HepG2 (cell line): ENCODE measurements at places on chromosomes 3 and 15. TPM values are rescaled to one million over a fixed set of nuclear protein-coding genes. Genes with fewer than 3 reads are reported as not detected.

GRCh38 chr3:52068730-52069129 is 12.4 kb upstream of the DUSP7 start:
- peak; percentile 25 for DNase-seq

DNA sequence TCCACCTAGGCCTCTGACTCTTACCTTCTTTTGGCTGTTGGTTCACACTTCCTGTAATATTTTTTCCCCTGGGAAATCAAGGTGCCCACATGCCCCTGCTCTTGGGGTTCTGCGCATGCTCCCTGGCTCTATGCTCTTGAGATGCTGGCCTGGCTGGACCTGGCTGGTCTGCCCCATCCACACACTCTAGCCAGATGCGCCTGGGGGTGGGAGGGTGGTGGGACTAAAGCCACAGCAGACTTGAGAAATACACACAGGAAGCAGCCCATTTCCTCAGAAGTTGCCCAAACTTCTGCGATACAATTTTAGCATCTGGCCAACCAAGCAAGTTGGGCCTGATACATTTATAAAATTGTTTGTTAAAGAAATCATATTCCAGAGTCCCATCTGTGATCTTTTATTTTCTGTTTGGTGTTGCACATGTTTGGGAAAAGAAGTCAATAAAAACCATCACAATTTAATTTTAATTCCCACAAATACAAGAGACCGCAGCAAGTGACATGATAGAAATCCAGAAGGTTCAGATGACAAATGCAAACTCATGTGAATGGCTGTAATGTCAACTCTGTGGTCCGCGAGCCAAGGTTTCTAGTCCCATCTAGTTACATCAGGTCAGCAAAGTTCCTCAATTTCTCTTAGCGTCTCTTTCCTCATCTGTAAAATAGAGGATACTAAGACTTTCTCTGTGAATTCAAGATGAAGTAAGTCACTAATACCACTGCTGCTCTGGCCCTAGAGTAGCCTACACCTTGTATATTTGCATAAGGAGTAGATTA is 55.9 kb upstream of the MEF2A start:
- DNase-seq = no peak

DNA sequence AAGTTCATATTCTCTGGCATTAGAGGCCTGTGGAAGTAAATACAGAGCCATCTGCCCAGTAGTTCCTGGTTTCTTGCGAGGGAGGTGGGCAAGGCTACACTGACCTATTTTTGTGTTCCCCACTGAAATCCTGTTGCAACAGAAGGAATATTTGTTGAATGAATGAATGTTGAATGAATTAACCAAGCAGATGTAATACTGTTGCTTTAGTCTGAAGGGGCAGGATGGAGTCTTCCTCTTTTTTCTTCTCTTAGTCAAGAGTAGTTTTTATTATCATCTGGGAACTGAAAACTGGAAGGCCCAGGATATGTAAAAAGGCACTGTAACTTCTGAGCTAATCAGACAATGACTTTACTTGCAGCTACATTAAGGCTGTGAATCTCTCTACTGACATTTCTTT is 17.1 kb downstream of the BLOC1S6 start:
- DNase-seq = no peak

- no peak for DNase-seq
Observed at GRCh38 chr15:89910891-89911626, 1.7 kb downstream of the ARPIN start.

DNA sequence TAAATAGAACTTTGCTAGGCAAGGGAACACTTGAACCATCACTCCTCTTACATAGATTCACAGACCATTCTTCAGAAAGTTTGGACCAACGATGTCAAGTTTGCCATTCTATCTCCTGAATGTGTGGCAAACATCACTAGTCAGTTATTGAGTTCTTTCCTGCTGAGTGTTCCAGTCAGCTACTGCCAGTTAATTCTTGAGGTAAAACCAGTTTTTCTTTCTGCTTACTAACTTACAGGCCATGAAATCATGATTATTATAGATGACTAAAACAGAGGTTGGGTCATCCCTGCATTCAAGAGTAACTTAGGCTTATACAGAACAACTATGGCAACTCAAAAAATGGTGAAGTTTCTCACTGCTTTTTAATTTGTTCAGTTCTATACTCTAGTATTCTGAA is 88.2 kb downstream of the AP4E1 start:
- no peak for DNase-seq

- no peak for DNase-seq
Observed at GRCh38 chr3:115982629-115983028, 359.3 kb downstream of the GAP43 start.

NLGN1 gene
- polyA plus RNA-seq = not detected in 2 replicates
